ENCODE measurements at places on chromosomes 5 and 9. TPM values are rescaled to one million over a fixed set of nuclear protein-coding genes. Genes with fewer than 3 reads are reported as not detected.

Gene SLC23A1
- total RNA-seq = not detected

Gene SNX2
- 64.7 TPM for total RNA-seq

Gene WHRN
- total RNA-seq = 0.35 TPM

Gene SCGB3A1
- not detected for total RNA-seq

Gene ABL1
- 41.5 TPM for total RNA-seq

Gene CNTNAP3
- total RNA-seq = 0.53 TPM

Gene MLANA
- not detected for total RNA-seq
